Cardiac septum (tissue), 1 donor: ENCODE measurements at places on chromosomes 5 and 9.
A peak's percentile ranks its signal among the peaks of the same experiment; 100 is the strongest.

DNA sequence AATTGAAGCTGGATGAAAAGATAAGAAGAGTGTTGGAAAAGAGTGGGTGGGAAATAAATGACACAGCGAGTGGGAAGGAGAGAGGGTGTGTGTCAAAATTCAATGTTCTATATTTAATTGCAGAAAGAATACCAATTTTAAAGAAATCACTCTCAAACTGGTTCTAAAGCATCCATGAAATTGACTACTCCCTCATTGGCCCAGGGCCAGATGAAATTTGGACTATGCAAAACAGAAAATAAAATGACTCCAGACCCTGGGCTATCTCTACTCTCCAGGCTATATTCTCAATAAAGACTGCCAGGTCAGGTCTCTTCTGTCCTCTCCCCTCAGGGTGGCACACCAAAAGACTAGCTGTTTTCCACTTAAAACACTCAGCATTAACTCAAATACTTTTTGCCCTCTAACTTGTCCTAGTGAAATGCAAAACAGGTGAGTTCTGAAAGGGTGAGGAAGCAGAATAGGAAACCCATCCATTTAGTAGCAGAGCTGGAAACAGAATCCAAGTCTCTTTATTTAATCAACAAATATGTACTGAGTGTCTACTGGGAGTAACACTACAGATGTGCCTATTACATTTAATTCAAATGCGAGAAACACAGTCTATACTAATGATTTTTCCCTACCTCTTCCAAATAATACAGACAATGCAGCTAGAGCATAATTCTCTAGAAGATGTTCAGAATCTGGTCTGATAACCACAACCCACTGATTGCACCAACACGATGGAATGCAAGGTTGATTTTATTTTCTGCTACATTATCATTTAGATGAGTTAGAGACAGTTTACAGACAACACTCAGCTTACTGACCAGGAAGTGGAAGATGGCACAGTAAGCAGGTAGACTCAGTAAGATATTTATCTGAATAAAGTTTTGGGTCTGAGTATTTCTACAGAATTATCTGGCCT is 42.1 kb downstream of the EFCAB9 start:
- DNase-seq = no peak

DNA sequence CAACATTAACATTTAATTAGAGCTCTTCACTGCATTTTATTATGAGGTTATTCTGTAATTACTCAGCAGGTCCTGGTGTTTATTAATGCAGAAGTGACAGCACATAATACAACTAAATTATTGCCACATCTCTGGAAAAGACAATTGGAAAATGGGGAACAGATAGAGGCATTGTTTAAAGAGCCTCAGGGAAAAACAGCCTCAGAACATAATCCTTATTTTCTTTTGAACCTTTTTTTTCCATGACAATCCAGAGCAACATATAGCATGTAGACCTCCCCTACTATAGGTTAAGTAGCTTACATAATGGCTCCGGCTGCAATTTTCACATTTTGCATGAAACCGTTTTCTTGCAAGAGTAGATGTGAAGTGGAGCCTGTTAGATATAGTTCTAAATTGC is 87.2 kb downstream of the RMI1 start:
- no peak for DNase-seq

GRCh38 chr9:97398999-97399758 is 12.7 kb upstream of the TDRD7 start:
- DNase-seq = peak; percentile 87

- no peak for DNase-seq
These were observed 115.9 kb downstream of the GNAQ start for GRCh38 chr9:77915744-77916143.
